ENCODE measurements at places on chromosomes 16 and 17.
A peak's percentile ranks its signal among the peaks of the same experiment; 100 is the strongest.

GRCh38 chr17:3513305-3514035, 37.7 kb downstream of the ASPA start:
- no peak for DNase-seq

GRCh38 chr17:64107500-64108236, 22.3 kb downstream of the ERN1 start:
- no peak for DNase-seq

- peak; percentile 54 for DNase-seq
Measured at GRCh38 chr17:82892899-82893565, 53.2 kb upstream of the ZNF750 start.

- no peak for DNase-seq
Measured at GRCh38 chr17:40514013-40514875, 12.8 kb upstream of the TNS4 start.

- no peak for DNase-seq
Measured at GRCh38 chr17:81334391-81334901, 39.3 kb upstream of the SLC38A10 start.

DNA sequence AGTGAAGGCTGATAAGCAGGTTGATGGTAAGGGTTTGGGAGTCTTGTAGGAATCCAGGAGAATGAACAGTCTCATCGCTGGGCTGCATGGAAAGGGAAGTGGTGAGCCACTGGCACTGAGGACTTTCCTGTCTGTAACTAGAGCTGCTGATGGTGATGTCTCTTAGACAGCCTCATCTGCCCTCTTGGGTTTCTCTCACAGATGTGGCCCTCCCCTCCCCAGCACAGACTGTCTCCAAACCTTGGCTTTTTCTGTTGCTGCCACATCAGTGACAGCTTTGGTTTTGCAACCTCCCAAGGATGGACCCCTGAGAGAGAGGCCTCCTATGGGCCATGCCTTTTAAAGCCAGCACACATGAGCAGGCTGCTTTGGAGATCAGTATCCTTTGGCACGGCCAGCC, 16.9 kb downstream of the PLCG2 start:
- no peak for DNase-seq

- DNase-seq: no peak
Measured at GRCh38 chr17:28469376-28469775, 4.1 kb upstream of the SLC13A2 start.
